ENCODE measurements at places on chromosomes 2 and 18.

- DNase-seq: no peak
Measured at GRCh38 chr2:236464140-236464539, 105.5 kb upstream of the ACKR3 start.

DNA sequence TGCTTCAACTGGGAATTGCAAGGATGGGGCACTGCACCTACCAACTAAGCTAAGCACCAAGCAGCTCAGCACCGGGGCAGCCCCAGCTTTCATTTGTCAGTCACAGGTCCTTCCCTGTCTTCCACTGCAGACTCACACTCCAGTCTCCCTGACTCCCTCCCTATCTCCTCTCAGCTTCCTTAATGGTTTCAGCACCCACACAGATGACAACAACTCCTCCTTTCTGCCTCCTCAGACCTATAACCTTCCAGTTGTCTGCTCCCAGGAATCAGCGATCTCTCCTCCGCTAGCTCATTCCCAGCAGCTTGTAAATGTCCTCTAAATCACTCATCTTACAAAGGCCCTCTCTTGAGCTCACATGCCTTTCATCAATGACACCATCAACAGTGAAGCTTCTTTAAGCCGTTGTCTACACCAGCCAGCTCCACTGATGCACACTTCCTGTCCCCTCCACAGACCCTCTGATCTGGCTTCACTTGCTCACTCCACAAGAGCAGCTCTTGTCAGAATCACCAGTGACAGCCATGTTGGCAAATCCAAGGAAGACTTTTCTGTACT is 32.1 kb downstream of the CLASP1 start:
- DNase-seq: no peak

DNA sequence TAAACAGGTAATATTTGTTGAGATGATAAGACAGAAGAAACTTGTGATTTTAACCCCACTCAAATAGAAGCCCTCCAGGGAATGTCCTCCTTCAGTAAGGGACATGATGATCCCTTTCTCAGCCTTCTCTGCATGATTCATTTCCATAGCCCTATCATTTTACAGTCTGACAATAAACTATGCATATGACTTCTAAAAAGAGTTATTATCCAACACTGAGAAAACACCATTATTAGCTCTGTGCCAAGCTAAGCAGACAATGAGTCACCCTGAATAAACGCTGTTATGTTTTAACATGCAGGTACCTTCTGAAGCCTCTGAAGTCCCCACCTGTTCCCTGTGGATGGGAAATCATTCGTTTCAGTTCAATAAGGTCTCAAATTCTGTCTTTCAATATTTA is 54.7 kb downstream of the DTNB start:
- no peak for DNase-seq

GRCh38 chr2:235639428-235639773 is 145.6 kb downstream of the AGAP1 start:
- DNase-seq: no peak

DNA sequence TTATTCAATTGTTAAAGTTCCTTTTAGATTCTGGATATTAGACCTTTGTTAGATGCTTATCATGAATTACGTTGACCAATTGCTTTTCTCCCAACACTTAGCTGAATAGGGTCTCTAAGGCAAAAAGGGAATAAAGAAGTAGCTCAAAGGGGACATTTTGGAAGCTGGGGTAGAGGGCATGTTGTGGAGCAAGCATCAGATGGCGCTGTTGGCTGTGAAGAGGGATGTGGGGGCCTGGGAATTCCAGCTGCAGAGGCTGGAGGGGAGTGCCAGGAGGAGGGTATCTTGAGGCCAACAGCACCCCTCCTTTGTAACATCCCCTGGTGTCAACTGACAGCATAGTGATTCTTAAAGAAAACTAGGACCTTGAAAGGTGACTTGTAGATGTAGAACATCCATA is 198.2 kb downstream of the ADCYAP1 start:
- no peak for DNase-seq

DNA sequence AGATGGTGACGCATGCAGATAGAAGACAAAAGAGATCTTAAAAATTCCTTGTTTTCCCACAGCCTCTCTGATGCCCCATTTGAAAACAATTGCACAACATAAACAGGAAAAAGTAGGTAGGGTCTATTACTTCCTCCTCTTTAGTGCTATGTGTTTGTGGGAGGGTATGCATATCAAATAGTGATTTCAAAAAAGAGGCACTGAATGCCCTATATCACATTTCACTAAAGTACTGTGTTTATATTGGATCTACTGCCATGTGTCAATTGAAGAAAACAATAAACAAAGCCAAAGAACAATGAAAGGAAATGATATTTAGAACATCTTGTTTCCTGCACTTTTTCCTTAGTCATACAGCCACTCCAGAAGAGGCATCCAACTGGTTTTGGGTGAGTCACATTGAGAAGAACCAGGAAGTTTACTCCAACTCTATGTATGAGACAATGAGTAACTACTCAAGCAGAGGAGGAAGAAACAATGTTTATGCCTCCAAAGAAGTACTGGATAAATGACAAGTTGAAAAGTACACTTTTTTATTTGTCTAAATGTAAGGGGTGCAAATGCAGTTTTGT is 583.6 kb downstream of the FBXO15 start:
- no peak for DNase-seq

DNA sequence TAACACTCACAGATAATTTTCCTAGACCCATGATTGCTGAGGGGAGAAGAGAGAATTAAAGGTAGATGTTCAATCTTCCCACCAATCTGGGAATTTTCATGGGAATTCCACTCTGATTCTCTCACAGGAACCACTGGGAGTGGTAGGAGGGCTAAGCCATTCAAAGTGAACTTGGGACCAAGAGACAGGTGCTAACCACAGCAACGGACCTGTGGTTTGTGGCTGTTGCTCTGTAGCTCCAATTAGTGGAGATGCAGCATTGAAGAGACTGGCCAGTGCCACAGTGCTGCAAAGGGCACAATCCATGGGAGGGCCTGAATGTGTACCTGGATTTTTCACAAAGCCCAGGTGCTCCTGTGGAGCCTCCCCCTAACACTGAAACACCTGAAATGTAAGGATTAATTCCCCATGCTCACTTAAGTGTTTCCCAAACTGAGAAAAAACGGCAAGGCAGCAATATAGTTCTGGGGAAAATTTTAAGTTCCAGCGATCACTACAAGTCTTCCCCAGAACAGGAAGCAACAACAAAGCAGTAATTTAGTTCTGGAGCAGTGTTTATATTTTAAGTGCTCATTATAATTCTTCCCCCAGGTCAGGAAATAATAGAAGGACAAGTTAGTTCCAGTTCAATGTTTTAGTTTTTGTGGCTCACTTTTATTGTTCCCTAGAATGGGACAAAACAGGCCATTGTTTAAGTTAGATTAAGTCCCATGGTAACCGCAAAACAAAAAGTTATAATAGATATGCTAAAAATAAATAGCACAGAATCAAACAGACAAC is 1045.8 kb downstream of the CNTNAP5 start:
- DNase-seq: no peak

GRCh38 chr2:8030573-8031303 is 651.1 kb upstream of the ID2 start:
- DNase-seq: no peak

DNA sequence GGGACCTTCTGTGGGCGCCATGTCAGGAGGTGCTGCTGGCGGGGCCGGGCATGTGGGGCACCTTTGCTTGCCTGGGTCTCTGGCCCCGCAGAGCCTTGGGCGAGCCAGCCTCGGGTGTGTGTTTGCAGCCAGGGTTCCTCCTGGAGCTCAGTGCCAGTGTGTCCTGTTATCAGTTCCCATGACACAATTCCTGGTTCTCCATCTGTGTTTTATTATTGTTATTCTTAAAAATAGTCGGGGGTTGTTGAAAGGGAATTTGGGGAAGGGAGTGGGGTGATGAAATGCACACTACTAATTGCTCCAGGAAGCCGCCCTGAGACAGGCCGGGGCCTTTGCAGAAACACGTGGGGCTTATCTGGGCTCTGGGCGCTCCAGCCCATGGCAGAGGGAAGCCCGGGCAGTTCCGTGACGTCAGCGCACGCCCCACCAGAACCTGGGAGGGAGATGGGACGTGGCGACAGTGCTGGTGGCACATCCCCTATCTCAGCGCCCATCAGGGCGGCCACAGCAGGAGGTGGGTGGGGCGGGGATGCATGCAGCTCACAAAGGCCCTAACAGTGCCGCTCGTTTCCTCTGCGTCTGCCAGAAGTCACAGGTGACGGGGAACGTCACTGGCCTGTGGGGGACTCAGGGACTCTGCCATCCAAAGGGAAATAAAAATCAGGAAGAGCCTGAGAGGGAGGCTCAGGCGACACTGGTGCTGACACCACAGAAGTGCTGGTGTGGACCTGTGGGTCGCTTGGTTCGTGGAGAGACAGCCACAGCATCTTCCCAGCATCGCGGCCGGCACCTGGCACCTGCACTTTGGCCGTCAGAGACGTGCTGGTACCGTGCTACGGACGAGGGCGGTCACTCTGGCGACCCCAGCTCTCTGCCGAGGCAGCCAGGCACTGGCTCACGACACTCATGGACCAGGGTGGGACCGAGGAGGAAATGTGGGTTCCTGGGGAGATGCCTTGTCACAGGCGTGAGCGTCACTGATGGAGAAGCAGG is 131.0 kb downstream of the NFATC1 start:
- no peak for DNase-seq

- DNase-seq: no peak
Measured at GRCh38 chr2:205687641-205687956, 5.3 kb downstream of the NRP2 start.

DNA sequence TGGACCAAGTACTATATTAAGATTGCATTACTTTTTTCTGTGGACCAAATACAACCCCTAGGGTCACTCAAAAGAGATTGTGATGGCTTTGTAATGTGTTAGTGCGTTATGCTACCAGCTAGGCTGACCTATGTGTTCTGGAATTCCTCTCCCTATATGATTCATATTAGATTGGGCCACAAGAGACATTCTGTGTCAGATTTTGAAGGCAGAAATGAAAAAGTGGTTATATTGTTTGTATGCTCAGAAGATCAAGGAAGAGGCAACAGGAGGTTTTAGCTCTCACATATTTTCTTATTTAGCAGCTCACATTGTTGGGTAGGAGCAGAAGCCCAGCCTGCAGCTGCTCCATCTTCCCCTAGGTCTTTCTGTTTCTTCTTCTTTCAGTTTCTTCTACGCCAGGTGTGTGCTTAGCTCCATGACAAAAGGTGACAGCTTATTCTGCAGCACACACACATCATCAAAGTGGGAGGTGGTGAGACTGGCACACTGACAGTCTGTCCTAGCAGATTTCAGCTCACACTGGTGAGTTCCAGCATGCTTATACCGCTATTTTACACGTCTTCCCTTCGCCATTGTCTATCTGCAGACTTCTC is 156.8 kb upstream of the UBE2E3 start:
- no peak for DNase-seq

DNA sequence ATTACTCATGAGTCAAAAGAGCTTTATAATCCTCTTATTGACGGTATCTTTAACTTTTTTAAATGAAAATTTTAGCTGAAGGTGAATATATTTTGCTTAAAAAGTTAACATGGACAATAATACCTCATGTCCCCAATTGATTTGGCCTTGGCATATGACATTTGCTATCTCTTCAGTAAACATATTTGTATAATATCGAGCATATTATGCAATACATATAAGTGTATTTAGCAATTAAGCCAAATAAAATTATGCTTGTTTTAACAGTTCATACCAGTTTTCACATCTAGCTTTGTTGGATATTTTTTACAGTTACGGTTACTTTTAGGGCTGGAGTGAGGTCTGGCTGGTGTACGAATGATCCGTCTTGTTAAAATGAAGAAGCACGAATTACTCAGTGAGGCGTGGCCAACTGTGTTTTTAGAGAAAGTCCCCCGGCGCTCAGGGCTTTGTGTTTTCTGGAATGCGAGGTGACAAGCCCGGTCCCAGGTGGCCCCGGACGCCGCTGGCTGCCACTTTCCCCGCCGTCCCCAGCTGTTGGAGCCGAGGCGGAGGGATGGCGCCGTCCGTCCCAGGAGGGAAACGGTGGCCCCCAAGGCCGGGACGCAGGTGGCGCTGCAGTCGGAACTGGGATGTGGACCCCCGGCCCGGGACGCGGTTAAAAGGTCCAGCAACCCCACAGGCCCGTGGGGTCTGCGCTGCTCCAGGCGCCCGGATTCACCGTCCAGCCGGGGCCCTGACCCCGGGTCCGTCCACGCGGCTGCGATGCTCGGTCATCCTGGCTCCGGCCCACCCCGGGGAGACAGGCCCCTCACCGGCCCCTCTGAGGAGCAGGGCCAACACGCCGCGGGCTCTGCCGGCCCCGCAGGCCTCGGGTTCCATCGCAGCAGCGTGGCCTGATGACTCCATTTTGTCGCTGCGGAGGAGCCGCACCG is 41.3 kb downstream of the TMEM18 start:
- DNase-seq: no peak

DNA sequence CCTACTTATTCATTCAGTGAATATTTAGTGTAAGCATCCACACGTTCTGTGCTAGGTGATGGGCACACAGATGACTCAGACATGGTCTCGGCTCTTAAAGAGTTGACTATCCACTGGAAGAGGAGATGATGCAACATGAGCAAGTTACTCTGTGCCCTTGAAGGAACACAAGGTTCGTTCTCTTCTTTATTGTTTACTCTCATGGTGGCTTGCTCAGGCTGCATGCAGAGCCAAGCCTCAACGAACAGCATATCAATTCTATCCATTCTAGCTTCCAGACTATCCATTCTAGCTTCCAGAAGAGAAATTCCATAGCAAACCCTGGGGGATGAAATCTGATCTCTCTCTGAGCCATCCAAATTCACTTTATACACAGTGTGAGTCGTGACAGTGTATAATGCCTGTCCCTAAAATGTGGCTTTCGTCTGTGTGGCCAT is 68.1 kb upstream of the CTAGE1 start:
- no peak for DNase-seq

GRCh38 chr2:148965623-148966437 is 72.7 kb upstream of the LYPD6B start:
- no peak for DNase-seq
